ENCODE measurements at places on chromosomes 12 and 14.

DNA sequence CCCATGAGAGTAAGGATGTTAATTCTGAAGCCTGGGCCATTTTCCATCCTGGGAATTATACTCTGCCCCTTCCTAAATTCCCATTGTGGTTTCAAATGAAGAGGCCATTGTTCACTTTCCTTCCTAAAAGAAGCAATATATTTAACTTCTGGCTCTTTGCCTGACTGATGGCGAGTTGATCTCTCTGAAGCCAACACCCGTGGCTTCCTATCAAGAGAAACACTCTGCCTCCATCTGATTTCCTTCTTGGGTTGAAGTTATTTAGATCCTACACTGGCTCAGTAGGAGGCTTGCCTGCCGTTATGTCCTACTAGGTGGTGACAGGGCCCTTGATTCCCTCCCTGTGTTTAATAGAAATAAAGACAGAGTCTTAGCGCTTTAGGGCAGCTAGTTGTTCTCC lies 97.4 kb downstream of the PRKCH start:
- no peak for DNase-seq

GRCh38 chr12:63826006-63826585 lies 18.4 kb upstream of the SRGAP1 start:
- no peak for DNase-seq

DNA sequence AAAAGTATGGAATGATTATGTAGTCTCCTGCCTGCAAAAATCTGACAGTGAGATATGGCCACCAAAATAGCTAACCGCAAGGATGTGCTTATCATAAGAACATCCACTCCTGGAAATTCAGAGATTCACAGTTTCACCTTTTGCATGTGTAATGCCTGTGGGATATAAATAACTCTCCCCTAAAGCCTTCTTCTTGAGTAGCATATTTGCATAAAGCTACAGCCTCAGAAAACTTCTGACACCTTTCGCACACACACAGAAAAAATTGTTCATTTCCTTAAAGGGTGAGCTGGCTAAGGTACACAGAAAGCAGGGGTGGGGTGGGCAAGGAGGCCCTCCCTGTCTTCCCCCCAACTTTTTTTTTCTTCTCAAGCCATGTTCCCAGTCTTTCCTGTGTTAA lies 3.1 kb upstream of the IGF1 start:
- no peak for DNase-seq

DNA sequence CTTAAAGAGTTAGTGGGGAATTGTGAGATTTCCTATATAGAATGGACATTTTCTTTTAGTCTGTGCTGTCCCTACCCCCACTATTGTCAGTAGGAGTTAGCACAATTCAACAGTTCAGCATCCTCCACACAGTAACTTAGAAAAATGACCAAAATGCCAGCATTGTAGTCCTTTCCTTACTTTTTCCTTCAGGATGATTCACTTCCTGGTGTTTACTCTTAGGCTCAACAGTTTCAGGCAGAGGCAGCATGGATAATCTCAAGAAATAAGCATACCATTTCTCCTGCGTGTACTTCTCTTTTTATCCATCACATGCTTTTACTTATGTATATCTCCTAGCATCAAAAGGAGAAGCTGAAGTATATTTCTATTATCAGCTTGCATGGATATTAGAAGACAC lies 683.4 kb downstream of the SLC16A7 start:
- no peak for DNase-seq

DNA sequence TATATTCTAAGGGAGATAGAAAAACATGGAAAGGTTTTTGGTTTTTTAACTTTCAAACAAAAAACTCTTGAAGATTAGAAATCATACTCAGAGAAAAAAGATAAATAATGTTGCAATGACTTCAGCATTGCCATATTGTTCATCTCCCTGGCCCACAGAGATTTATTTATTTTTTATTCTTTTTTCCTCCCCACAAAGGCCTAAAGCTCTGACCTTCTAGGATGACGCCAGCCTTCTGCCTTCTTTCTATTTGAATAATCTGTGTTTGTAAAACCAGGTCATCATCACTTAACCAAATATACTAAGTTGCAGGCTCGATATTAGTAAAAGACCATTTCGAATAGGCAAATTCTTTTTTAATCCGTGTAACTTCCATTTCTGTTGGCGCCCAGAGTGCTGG lies 4.4 kb upstream of the DCP1B start:
- no peak for DNase-seq
